Natural killer cell (primary cell): ENCODE measurements at places on chromosomes 1 and 21. TPM values are rescaled to one million over a fixed set of nuclear protein-coding genes. Genes with fewer than 3 reads are reported as not detected.

DNA sequence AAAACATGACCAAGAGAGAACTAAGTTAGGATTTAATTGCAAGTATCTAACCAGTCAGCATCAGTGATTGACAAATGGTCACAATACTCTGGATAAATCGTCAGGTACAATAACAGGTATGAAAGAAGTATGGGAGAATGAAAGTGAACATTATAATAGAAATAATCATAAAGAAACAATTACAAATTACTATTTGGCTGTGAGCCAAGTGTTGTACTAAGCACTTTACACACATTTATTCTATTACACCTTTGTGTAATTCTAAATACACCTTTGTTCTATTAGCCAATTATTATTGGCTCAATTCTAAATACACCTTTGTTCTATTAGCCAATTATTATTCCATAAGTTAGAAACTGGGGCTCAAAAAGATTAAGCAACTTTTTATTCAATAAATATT lies 114.7 kb downstream of the KCNH1 start:
- no peak for DNase-seq

DNA sequence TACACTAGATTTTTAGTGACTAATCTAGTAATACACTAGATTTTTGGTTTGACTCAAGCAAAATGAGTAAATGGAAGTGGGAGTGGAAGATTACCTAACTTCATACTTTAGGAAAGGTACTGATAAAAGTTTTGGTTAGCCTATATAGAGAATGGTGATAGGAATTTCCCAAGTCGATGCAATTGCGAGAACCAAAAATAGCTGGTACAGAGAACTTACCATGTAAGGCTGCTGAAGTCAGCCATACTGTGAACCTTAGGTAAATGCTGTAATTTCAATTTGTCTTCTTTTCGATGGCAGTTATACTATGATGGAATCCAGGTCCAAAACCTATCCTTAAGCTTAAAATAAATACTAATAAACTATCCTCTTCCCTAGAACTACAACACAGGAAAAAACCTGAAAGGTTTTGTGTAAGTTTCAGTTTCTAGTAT lies 4.6 kb downstream of the PNRC2 start:
- no peak for DNase-seq

- DNase-seq, result no peak
Observed at GRCh38 chr1:61460191-61460590, 264.8 kb downstream of the TM2D1 start.

GRCh38 chr1:91335603-91336002 lies 69.0 kb downstream of the HFM1 start:
- DNase-seq, result no peak

GRCh38 chr1:1217621-1218523 lies 3.9 kb upstream of the TNFRSF4 start:
- DNase-seq, result no peak

DNA sequence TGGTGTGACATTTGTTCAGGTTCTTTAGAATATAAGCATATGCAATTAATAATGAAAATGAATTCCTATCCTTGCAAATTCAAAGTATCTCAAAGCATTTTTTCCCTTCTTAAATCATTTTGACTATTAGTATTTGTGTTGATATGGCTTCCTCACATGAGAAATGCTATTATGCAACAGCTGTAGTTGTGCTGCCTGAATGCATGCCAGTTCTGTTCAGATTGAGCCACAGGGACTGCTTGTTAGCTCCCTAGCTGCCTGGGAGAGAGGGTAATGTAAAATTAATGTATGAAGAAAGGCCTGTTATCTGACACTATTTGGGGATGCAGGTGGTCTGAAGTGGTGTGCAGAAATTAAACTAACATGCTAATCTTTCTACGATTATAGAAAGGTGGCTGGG lies 45.5 kb downstream of the CACHD1 start:
- DNase-seq, result no peak

GRCh38 chr1:165549973-165550372 lies 6.2 kb downstream of the LRRC52 start:
- DNase-seq, result no peak

DNA sequence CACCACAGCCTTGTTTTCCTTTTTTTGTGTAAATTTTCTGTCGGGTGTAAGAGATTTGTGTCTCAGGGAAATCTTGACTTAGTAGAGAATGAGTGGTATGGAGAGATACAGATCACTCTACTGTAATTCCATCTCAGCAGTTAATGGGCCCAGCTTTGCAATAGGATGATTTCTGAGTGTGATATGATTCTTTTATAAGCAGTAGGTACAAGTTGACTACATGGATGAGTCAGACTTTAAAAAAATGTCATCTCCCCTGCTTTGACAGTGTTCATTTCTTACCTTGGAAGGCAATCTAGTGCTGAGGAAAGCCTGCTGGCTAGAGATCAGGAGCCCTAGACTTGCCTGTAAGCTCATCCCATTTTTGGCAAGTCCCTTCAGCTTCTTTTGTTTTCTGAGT lies 261.9 kb downstream of the RYR2 start:
- no peak for DNase-seq

- peak; percentile 8 for DNase-seq
Observed at GRCh38 chr1:221979444-221980032, 237.6 kb upstream of the DUSP10 start.

DNA sequence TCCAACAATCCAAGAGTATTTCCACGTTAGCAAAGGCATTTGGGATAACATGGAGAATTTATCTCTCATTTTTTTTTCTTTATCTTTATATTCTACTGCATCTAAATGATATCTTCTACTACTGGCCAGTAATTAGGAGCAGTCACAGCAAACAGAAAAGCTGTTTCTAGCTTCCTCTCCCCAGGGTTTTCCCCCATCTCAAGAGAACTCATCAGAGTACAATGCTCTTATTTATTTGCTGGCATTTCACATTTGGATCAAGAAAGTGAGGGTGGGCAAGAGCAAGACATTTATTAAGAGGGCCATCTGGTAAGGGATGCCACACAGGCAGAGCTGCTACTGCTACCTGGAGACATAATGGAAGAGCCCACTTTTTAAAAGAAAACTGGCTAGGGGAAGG lies 368.2 kb downstream of the USH2A start:
- DNase-seq, result no peak

DNA sequence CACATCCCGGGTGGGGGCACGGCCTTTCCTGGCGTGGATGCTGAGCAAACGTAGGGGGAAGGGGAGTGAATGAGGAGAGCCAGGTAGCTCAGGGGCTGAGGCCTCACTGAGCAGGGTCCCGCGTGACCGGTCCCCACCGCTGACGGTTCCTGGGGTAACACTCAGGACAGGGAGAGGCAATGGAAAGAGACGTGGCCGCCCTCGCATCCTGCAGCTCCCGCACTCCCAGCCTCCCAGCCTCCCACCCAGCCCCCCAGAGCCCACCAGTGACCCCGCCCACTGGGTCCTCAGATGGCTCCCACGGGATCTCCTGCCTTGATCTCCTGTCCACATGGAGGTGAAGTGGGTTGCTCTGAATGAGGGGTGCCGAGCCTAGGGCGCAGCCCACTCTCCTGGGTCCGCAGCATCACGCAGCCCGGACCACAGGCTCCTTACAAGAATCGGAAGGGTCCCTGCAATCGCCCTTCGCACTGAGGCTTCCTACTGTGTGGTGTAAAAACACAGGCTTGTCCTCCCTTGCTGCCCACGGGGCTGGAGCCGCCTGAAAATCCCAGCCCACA lies 2.4 kb downstream of the TSPEAR start:
- DNase-seq, result no peak

DNA sequence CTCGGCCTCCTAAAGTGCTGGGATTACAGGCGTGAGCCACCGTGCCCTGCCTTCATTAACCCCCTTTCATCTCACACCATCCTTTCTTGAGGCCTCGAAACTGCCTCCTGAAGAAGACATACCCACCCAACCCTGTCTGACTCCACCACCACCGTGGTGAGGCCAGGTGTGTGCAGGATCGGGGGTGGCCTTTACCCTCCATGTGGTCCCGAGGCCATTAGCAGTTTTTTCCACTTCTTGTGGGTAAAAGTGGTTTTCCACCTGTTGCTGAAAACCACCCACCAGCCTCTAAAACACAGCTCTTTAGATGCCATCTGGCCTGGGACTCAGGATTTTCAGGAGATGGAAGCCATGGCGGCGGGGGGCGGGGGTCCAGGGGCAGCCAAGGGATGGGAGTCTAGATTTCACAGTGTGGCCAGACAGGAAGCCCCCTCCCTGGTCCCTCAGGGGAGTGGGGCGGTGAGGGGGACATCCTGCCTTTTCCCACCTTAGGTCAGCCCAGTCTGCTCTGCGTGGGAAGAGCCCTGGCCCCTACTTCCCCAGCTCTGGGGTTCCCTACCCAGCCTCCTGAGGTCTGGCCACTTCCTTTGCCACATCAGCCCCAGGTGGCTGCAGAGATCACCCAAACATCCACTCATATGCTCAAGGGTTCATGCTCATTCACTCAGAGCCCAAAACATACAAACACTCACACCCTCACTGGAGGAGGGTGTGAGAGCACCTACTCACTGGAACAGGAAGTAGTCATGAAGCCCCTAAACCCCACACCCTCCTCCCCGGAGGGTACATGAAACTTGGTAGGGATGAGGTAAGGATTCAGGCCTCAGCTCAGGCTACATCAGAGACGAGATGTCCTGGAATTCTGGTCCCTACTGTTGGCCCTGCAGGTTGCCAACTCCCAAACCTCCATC lies 2.3 kb downstream of the FGR start:
- DNase-seq, result no peak

- DNase-seq, result no peak
Observed at GRCh38 chr1:163029901-163030300, 39.3 kb upstream of the RGS4 start.

DNA sequence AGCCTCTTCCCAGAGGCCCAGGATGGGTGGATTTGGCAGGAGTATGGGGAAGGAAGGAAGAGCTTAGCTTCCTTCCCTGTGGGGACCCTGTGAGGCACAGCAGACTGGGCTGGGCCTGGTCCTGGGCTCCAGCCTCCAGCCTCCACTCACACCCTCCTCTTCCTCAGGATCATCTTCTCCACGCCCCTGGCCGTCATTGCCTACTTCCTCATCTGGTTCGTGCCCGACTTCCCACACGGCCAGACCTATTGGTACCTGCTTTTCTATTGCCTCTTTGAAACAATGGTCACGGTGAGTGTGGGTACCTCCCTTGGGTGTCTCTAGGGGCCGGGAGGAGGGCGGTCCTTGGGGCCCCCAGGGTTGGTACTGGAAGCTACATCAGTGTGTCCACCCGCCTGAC lies 10.1 kb downstream of the MFSD2A start:
- no peak for DNase-seq

DNA sequence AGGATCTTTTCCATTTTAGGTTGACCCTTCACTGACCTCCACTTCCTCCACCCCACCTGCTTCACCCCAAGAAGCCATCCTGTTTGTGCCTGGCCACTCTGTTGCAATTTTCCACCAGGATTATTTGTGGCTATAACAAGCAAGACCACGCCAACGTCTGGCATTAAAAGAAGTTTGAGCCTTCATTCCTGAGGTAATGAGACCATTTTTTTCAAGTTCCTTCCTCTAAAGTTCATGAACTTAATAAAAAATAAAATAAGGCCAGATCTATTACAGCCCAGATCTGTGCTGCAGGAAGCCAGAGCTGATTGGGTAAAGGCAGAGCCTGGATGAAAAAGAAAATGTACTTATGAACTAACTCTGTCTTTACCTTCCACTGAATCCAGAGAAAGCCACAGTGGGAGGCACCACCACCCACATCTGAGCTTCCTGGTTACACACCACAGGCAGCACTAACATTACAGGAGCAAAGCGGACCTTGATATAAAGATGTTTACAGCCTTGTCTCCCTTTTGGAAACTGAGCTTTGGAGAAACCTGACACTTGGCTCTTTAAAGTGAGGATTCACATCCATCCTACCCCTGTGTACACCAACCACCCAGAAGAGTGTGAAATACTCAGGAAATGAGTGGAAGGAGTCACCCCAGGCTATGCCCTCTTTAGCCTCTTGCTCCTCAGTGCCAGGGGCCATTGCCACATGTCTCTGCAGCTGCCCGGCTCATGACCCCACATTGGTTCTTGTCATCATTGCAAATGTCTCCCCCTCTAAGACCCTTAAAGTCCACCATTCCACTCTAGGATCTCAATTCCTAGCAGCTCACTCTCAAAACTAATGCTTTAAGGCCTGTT lies 293.6 kb downstream of the PLPP3 start:
- DNase-seq, result no peak

DNA sequence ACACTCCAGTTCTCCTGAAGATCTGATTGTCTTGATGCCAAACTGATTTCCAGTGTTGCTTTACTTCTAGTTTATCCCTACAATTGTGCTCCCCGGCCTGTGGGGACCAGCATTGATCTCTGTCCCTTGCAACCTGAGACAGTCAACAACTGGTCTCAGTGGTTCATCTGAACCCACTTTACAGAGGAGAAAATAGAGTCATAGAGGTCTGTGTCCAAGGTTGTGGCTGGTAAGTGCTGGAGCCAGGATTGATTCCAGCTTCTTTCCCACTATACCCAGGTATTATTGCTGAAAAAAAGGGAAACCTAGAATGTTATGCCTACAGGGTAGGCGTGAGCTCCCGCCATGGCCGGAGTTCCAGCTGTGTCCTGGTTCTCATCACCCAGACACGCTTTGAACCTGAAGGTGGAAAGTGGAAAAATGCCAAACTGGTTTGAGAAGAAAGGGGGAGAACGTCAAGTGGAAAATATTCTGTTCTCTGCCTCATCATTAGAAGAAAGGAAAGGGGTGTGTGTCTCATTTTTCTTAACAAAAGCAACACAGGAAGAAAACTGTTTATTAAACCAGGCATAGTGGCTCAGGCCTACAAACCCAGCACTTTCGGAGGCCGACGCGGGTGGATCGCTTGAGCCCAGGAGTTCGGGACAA lies 60.7 kb upstream of the ITPKB start:
- DNase-seq, result no peak

GRCh38 chr21:15874615-15875014 lies 144.8 kb downstream of the USP25 start:
- DNase-seq, result no peak

GRCh38 chr1:970242-970972 lies 4.1 kb downstream of the PLEKHN1 start:
- no peak for DNase-seq

DNA sequence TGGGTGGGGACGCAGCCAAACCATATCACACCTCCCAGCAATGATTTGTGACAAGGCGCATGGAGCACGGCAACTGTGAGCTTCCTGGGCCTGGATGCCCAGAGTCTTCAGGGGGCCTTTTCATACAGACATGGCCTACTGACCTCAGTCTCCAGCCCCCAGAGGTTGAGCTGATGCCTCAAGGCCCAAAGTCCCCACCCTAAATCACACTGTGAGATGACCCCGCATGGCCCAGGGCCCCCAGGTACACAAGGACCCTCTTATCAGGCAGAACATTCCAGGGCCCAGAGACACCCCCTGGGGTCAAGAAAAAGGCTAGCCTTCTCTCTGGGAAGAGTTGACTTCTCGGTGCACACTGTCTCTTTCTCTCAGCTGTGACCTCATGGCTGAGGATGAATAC lies 179.7 kb upstream of the C1orf174 start:
- no peak for DNase-seq

Gene SYT6
- not detected for total RNA-seq

Gene LCE1B
- total RNA-seq, result not detected

Gene LRRC53
- total RNA-seq, result not detected

Gene LAD1
- 0.68 TPM for total RNA-seq

Gene SLC9C2
- not detected for total RNA-seq

Gene KCNE1
- 1.6 TPM for total RNA-seq

Gene SPRR4
- not detected for total RNA-seq

Gene MUTYH
- 55.6 TPM for total RNA-seq

Gene ACTA1
- not detected for total RNA-seq
